ENCODE measurements at places on chromosomes 3 and 15.
A peak's percentile ranks its signal among the peaks of the same experiment; 100 is the strongest.

DNA sequence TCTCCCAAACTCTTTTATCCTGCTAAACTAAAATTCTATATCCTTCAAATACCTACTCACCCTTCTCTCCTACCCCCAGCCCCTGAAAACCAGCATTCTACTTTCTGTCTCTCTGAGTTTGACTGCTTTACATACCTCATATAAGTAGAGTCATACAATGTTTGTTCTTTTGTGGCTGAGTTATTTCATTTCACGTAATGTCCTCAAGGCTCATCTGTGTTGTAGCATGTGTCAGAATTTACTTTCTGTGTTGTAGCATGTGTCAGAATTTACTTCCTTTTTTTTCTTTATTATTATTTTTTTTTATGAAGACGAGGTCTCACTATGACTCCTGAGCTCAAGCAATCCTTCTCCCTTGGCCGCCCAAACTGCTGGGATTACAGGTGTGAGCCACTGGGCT is 20.1 kb downstream of the IFT122 start:
- DNase-seq: no peak

DNA sequence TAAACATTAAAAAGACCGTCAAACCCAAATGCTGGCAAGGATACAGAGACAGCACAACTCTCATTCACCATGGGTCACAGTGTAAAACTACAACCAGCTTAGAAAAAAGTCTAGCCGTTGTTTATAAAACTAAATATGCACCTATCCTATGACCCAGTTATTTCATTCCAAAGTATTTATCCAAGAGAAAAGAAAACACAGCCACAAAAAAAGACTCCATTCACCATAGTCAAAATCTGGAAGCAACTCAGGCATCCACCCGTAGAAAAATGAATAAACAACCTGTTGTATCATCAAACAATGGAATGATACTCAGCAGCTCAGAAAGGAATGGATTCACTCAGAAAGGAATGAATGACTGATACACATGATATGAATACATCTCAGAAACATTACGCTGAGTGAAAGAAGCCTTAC is 28.6 kb downstream of the PLD1 start:
- DNase-seq: no peak

DNA sequence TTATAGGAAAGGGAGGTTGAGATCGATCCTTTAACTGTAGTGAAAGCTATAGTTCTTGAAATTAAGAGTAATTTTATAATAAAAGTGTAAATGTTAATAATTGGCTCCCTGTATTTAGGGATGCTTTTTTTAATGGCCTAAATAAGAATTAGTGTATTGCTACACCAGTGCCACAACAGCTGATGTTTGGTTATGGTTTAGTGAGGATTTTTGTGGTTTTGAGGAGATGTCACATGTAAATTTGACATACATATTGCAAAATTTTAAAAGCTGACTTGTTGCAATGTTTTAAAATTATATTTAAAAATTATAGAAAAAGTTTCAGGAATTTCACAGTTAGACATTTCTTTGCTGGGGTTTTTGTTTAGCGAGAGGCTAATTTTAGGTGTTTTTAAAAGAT is 3.9 kb downstream of the TSC22D2 start:
- DNase-seq: no peak

DNA sequence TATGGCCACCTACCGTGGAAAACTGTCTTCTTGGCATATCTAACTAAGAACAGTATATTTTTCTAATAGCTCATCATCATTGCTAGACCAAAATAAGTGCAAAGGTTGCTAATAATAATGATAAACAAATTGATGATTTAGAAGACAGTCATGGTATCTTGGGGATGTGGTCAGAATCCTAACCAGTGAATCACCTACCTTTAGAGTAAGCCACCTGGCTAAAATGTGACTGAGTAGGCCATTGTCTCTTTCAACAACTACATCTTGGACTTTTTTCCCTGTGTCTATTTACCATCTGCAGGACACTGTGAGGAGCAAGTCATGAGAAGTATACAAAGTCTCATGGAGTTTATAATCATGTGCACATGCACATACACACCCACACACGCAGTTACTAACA is 273.5 kb upstream of the SEMA6D start:
- DNase-seq: no peak

- no peak for DNase-seq
These were observed 810 bp upstream of the MEF2A start for GRCh38 chr15:99565049-99565298.

DNA sequence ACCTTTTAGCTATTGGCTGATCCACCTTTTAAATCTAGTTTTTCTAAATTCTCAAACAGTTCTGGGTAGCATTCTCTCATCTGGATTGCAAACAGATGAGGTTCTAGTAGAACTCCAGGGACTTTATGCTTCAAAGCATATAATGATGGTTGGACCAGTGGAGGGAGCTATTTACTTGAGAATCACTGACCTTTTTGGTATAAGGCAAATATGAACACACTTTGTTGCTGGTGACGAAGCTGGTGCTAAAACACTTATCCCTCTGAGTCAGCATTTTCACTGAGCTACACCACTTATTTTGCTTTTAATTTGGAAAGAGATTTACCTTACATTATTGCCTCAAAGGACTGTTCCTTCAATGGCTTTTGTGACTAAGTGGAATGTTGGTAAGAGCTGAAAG is 58.6 kb upstream of the SLITRK3 start:
- no peak for DNase-seq

- no peak for DNase-seq
These were observed 537.8 kb upstream of the DPPA4 start for GRCh38 chr3:109874896-109875708.

DNA sequence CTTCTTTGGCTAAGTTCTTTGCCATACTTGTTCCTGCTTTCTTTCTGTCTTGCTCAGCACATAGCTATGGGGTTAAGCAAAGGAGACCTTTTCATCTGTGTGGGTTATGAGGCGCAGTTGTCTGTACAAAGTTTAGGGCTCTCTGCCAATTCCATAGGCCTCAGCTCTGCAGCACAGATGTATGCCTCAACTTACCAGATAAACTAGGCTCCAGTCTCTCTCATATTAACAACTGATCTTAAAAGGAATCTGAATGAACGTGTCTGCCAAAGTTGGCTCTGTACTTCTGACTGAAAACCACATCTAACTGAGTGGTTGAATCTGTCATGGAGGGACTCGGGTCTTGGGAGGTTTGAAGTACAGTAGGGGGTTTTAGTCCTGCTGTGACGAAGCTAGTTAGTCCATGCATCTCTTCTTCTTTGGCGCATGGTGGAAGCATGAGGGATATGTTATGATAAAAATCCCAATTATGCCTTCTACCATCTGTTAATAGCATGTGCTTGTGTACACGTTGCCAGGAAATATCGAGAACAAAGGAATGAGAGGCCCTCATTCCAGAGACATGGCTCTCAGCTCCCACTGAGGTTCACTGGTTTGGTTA is 114.6 kb upstream of the TSC22D2 start:
- DNase-seq: no peak

- no peak for DNase-seq
These were observed 68.6 kb upstream of the RPL35A start for GRCh38 chr3:197881270-197881969.

DNA sequence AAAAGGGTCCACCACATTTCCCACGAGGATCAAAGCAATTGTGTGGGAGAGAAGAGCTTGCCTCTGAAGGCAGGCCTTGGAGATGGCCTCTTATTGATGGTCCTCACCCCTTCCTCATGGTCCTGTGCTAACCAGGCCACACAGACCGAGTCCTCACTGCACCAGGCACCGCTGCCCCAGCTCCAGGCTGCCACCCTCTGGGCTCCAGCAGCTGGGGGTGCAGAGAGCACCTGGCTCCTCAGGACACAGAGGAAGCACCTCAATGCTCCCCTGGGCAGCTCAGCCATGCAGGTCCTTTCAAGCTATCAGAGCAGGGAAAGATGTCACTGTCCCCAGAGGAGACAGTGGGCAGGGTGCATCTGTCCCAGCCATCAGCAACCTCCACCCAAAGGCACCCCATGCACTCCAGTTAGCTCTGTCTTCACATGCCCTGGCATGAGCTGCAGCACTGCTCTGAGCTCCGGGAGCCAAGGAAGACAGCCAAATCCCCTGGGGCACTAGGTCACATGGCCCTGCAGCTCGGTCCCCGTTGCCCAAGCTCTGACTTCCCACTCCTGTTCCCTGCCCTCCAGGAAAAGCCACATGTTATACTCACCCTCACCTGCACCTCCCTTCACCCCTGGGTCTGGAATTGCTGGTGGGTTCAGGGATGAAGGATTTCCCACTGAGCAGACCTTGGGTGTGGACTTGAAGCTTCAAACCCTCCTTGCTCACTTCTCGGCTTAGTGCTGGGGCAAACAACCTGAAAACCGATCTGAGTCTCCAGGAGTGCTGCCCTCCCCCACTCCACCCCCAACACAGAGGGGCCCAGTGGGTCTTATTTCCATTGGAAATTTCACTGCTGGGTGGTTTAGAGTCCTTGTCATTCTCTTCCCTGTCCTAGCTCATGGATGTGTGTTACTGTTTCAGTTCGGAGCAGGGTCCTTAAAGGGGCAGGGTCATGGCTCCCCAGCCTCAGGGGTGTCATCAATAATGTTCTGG is 32.6 kb downstream of the ALS2CL start:
- DNase-seq: peak; percentile 5

GRCh38 chr3:58562498-58562897 is 14.7 kb downstream of the FAM107A start:
- no peak for DNase-seq

DNA sequence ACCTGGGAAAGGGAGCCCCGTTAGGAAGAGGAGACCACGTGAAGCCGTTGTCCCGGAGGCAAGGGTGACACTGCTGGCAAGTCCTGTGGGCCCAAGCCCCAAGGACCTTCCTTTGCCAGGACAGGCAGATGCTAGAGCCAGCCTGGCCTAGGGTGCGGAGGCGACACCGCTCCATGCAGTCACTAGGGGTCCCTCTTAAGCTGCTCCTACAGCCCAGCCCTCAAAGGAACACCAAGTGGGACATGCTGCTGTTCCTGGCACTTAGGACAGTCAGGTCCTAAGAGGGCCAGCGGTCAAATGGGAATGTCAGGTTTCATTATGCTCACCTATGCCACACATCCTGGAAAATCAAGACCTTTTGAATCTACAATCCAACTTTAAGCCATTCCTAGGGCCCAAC is 59.7 kb downstream of the RPN1 start:
- DNase-seq: no peak

DNA sequence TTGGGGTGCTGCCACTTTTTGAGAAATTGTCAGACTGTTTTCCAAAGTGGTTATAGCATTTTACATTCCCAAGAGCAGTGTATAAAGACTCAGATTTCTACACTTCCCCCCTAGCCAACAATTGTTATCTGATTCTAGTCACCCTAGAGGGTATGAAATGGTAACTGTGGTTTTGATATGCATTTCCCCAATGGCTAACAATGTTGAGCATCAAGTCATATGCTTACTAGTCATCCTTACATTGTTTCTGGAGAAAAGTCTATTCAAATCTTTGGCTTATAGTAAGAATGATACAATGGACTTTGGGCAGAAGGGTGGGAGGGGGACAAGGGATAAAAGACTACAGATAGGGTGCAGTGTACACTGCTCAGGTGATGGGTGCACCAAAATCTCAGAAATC is 73.3 kb downstream of the CSNK1G1 start:
- DNase-seq: no peak

GRCh38 chr3:32569540-32570420 is 878 bp downstream of the DYNC1LI1 start:
- DNase-seq: peak; percentile 28

- peak; percentile 53 for DNase-seq
These were observed 74.8 kb upstream of the NTRK3 start for GRCh38 chr15:88331291-88331690.

DNA sequence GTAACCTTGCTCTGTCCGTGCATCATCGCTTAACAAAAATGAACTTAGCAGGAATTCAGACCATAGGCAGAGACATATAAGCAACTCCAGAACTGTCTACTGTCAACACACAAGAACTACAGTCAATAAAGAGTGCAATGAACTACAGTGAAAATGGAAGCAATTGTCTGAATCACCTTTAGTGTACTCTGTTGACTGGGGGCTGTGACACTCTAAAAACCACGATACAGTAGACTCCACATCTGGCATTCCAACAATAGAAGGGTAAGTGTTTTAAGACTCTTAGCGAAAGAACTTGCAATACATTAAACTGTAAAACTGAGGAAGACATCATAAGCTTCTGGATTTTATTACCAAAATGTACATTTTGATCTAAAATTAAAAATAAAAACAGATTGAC is 347.3 kb downstream of the ZBTB20 start:
- DNase-seq: no peak

- no peak for DNase-seq
These were observed 1.3 kb downstream of the FAM43A start for GRCh38 chr3:194686816-194687637.

GRCh38 chr3:12372741-12373280 is 83.9 kb downstream of the PPARG start:
- DNase-seq: no peak

GRCh38 chr3:194886836-194887235 is 201.2 kb downstream of the FAM43A start:
- no peak for DNase-seq

GRCh38 chr3:169390271-169390670 is 273.2 kb downstream of the MECOM start:
- no peak for DNase-seq

DNA sequence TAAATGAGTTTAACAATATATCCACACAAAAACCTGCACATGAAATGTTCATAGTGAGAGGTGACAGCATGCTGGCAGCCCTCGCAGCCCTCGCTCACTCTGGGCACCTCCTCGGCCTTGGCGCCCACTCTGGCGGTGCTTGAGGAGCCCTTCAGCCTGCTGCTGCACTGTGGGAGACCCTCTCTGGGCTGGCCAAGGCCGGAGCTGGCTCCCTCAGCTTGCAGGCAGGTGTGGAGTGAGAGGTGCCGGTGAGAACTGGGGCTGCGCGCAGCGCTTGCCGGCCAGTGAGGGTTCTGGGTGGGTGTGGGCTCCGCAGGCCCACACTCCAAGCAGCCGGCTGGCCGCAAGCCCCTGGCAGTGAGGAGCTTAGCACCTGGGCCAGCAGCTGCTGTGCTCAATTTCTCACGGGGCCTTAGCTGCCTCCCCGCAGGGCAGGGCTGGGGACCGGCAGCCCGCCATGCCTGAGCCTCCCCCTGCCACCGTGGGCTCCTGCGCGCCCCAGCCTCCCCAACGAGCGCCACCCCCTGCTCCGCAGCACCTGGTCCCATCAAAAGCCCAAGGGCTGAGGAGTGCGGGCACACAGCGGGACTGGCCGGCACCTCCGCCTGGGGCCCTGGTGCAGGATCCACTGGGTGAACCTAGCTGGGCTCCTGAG is 3.4 kb downstream of the CCDC13 start:
- DNase-seq: no peak

GRCh38 chr15:68930268-68931022 is at the start of gene SPESP1:
TSS of gene SPESP1 (plus strand) at chr15:68930525. CDS start at chr15:68930654, 129 bp downstream.
- DNase-seq: peak; percentile 79

GRCh38 chr3:109784285-109784684 is 446.9 kb upstream of the DPPA4 start:
- DNase-seq: no peak

All from GM12891 (cell line).